Stimulated activated CD8-positive, alpha-beta memory T cell treated with anti-CD3 and anti-CD28 coated beads, Interleukin-4, amount 100 ng/mL, for 1 hour (primary cell): ENCODE measurements at places on chromosomes 11 and 22.

- no peak for DNase-seq
Observed at GRCh38 chr22:16956290-16956689, 51.7 kb downstream of the GAB4 start.

DNA sequence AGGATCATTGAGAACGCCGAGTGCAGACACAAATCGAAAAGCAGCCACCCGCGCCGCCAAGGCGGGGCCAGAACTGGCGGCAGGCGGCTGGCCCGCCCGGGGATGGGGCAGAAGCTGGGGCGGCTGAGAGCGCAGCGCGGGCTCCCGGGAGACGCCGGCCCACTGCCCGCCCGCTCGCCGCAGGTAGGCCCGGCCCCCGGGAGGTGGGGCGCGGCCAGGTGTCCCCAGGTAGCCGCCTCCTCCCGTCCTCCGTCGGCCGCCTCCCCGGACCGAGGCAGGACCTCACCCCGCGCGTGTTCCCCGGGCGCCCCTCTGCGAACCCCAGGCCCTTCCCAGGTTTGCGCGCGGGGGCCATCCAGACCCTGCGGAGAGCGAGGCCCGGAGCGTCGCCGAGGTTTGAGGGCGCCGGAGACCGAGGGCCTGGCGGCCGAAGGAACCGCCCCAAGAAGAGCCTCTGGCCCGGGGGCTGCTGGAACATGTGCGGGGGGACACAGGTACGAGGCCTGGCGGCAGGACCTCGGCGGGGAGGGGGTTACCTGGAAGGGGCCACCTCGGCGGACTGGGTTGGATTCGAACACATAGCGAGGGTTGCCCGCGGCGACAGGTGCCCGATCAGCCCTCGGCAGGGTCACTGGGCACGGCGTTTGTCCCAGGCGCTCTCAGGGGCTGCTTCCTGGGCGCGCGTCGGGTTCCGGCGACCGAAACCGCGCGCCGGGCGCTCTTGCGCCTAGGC is at the start of gene PRRG4:
PRRG4 (plus strand) TSS at position 248 of the 733 bp plus-strand sequence. CDS start 603 bp downstream, outside the sequence.
- no peak for DNase-seq

GRCh38 chr11:69057236-69057635 is 8.5 kb downstream of the TPCN2 start:
- no peak for DNase-seq

GRCh38 chr22:44168206-44168605 is 12.5 kb upstream of the PARVG start:
- DNase-seq: no peak
